ENCODE measurements at places on chromosomes 2 and 18. TPM values are rescaled to one million over a fixed set of nuclear protein-coding genes. Genes with fewer than 3 reads are reported as not detected.

The ALLC gene
- total RNA-seq = 0.06 TPM

The RAX gene
- total RNA-seq = not detected

The CRYBA2 gene
- not detected for total RNA-seq

The IL1F10 gene
- not detected for total RNA-seq

The IL1RN gene
- total RNA-seq = 0.42 TPM

The PLGLB1 gene
- total RNA-seq = 1.1 TPM

The STAT4 gene
- 3.2 TPM for total RNA-seq

The DYNC2LI1 gene
- total RNA-seq = 13.1 TPM

The C2orf80 gene
- not detected for total RNA-seq

The TEKT4 gene
- not detected for total RNA-seq

The SAG gene
- total RNA-seq = not detected

The GPR35 gene
- total RNA-seq = 0.40 TPM

The MLPH gene
- total RNA-seq = 289 TPM

The TLX2 gene
- 0.14 TPM for total RNA-seq

The ATIC gene
- total RNA-seq = 225 TPM

The ZNF396 gene
- 0.69 TPM for total RNA-seq

The FAM117B gene
- total RNA-seq = 2.3 TPM

The SERPINB10 gene
- not detected for total RNA-seq

The STK36 gene
- 13.5 TPM for total RNA-seq

The SERPINB13 gene
- total RNA-seq = not detected

The CNGA3 gene
- not detected for total RNA-seq

The KIF5C gene
- 0.41 TPM for total RNA-seq

The PPIL3 gene
- total RNA-seq = 32.4 TPM

The G6PC2 gene
- total RNA-seq = not detected

The KCNJ13 gene
- total RNA-seq = not detected

The GNLY gene
- not detected for total RNA-seq

The C1QL2 gene
- 0.18 TPM for total RNA-seq

The SPP2 gene
- not detected for total RNA-seq

The MRPL19 gene
- total RNA-seq = 74.6 TPM

The ASXL3 gene
- total RNA-seq = not detected

The ANTXR1 gene
- total RNA-seq = 112 TPM

The SERPINB4 gene
- total RNA-seq = 0.17 TPM

The IL18R1 gene
- 0.87 TPM for total RNA-seq

The MERTK gene
- total RNA-seq = 1.9 TPM

The TET3 gene
- total RNA-seq = 6.0 TPM

The PROM2 gene
- total RNA-seq = 0.15 TPM

The AKAIN1 gene
- total RNA-seq = not detected

The NR4A2 gene
- total RNA-seq = 4.5 TPM

The OTOS gene
- not detected for total RNA-seq

The XIRP2 gene
- total RNA-seq = not detected

The SCN2A gene
- total RNA-seq = not detected

The CFC1 gene
- total RNA-seq = not detected

The GKN1 gene
- total RNA-seq = 0.73 TPM

The ABCG5 gene
- total RNA-seq = not detected

The INSIG2 gene
- total RNA-seq = 11.3 TPM

The TTN gene
- total RNA-seq = 0.03 TPM

The CHRNG gene
- total RNA-seq = not detected

The NT5C1B gene
- not detected for total RNA-seq

The IER3IP1 gene
- 18.8 TPM for total RNA-seq

The STARD6 gene
- total RNA-seq = not detected

The MYO7B gene
- total RNA-seq = 0.21 TPM

The ANKRD12 gene
- total RNA-seq = 4.9 TPM

The CNTNAP5 gene
- total RNA-seq = not detected

The SLC19A3 gene
- total RNA-seq = 3.6 TPM

Measured in A549 treated with CpdA at 1 μM for 4 hours (cell line).